ENCODE measurements at places on chromosomes 4 and X.

DNA sequence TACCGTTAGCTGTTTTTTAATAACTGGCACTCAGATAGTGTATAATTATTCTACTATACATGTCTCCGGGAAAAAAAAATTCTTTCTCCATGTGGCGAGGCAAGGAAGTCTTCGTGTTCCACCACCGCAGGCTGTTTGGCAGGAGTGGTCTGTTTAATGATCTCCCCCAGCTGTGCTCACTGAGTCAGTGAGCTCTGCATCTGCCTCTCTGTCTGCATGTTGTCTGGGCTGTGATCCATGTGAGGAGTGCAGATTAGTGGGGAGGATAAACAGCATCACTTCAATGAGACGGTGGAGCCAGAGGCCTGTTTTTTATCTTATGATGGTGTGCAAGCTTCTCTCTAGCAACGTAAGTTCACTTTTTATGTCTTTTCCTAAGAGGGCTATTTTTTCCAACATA lies 69.8 kb downstream of the RPS3A start:
- peak; percentile 70 for DNase-seq

- DNase-seq, result no peak
These were observed 1362.5 kb upstream of the PABPC4L start for GRCh38 chr4:135564090-135564489.

DNA sequence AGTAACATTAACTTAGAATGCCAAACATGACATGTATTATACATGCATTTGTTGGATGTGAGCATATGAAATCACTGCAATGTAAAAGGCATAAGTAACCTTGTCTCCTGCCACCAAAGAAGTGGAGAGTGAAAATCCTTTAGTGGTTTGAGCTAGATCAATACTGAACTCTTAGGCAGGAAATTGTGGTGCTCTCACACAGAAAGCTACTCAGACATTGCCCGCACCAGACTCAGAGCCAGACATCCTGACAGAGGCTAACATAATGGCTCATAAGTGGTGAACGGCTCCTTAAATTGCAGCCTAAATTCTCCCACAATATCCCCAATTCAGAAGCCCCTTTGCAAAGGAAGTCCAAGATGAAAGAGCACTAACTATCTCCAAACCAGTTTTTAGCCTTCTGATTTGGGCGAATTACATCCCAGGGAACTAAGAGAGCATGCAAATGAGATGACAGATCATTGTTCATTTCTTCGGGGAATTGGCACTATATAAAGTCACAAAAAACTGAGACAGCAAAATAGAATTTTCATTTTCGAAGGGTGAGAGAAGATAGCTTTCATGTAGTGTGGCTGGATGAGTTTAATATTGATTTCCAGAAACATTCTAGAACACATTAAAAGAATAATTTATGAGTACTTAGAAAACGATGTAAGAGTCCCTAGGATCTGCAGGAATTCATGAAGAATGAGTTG lies 233.6 kb upstream of the RPS6KA3 start:
- no peak for DNase-seq

- no peak for DNase-seq
These were observed 772 bp upstream of the PABPC4L start for GRCh38 chr4:134202166-134202956.

- DNase-seq, result no peak
These were observed 55.2 kb downstream of the GAB1 start for GRCh38 chr4:143391895-143392294.

- no peak for DNase-seq
These were observed 4.6 kb downstream of the PCDH19 start for GRCh38 chrX:100405424-100405823.

GRCh38 chr4:138663883-138664282 lies 351.7 kb upstream of the NOCT start:
- no peak for DNase-seq

GRCh38 chr4:154616731-154617130 lies 4.3 kb upstream of the FGG start:
- no peak for DNase-seq

- no peak for DNase-seq
These were observed 111.2 kb upstream of the PDE5A start for GRCh38 chr4:119739796-119740195.

- DNase-seq, result no peak
These were observed 89.3 kb upstream of the NEIL3 start for GRCh38 chr4:177220376-177220775.

DNA sequence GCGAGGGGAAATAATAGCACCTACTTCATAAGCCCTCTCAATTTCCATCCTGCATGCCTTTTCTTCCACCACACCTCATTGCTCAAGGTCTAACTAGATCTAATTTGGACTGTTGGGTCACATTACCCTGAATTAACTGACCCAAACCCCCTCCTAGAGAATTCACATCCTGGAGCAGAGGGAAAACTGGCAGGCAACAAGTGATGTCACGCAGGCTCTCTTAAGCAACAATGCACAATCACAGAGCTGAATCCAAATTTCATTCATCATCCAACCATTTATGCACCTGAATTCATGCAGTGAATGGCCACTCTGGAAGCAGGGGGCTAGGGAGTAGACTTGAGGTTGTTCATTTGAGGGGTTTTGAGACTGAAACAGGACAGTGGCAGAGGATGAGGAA lies 107.7 kb upstream of the HUWE1 start:
- no peak for DNase-seq

- no peak for DNase-seq
These were observed 7.6 kb downstream of the WFS1 start for GRCh38 chr4:6277139-6277802.

DNA sequence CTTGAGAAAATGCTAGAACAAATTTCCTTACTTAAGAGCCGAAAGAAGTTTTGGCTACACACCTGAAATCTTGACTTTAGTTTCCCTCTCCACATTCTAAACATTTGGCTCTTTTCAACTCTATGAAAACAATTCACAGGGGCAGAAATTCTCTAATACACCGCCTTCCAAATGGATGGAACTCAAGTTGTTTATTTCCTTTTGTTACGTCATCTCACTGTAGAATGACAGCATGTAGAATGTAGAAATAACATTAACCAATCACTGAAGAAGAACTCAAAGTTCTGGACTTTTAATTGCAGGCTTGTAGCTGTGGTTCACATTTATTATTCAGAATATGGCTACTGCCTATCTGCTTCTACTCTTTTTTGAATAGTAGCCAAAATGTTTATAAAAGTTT lies 1.9 kb downstream of the DMP1 start:
- DNase-seq, result no peak

GRCh38 chr4:114312338-114312737 lies 286.3 kb upstream of the UGT8 start:
- DNase-seq, result no peak

GRCh38 chr4:76581077-76581962 lies 146.3 kb downstream of the SHROOM3 start:
- DNase-seq, result no peak

GRCh38 chr4:7397206-7398103 lies 37.3 kb downstream of the PSAPL1 start:
- DNase-seq, result no peak

DNA sequence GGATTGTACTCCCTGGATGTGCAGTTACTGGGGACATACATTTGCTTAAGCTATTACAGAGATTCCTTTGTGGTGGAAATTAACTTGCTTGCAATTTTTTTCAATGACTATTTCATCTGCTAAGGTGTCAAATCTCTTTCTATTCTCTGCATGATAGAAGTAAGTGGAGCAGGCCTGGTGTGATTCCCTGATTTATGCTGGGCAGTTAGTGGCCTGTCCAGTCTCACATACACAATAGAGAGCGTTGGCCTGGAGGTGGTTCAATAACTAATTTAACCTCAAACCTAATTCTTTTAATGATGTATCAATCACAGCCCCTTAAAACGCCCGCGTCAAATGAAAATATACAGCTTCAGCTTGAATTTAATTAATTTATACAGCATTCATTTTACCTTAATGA lies 28.5 kb downstream of the VCX3A start:
- DNase-seq, result no peak

DNA sequence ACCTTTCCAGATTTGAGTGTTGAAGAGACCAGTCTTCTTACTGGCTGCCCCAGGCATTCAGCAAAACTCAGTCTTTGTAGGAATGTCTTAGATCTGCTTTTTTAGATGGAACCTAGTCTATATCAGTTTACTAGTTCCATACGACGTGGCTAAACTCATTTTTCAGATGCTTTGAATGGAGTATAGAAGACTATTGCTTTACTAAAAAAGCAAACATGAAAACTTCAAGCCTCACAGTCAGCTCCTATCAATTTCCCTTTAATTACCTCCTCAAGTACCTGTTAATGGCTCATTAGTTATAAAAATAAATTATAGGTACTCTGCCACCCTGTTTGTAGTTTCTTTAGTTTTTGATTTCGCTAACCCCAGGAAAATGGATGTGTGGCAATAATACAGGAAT lies 63.0 kb upstream of the STOX2 start:
- no peak for DNase-seq

DNA sequence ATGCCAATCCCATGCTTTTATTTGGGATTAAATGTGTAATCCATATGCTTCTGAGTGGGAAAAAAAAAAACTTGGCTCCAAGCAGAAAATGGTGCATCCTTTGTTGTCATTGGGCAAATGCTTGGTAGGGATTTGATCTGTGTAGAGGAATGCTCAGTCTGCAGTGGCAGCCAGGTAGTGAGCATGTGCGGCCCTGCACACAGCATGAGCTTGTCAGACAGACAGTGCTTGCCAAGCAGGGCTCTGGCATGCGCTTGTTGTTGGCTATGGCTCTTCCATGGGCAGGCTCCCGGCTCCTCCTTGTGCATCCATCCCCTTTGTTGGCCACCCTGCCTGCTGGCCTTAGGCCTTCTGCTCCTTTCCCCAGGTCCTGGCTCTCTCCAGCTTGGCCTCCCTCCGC lies 130.3 kb downstream of the GPR143 start:
- no peak for DNase-seq

DNA sequence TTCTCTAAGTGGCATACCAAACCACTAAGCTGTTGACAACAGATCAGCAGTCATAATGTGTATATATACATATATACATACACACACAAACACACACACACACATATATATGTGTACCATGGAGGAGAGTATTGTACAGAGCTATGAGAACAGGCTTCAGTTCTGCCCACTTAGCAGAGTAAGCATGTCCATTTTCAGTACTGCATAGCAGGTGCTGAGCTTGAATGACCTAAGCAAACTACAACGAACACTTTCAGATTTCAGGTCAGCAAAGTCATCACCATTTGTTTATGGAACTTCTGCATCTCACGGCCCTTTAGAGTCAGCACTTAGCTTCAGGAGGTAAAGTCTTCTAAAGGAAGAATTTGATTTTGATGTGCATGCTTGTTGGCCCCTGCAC lies 735.8 kb upstream of the ATOH1 start:
- no peak for DNase-seq

- DNase-seq, result no peak
These were observed 41.6 kb downstream of the MTM1 start for GRCh38 chrX:150610043-150610442.

- DNase-seq, result no peak
These were observed 84.6 kb upstream of the TNIP3 start for GRCh38 chr4:121248747-121249146.

DNA sequence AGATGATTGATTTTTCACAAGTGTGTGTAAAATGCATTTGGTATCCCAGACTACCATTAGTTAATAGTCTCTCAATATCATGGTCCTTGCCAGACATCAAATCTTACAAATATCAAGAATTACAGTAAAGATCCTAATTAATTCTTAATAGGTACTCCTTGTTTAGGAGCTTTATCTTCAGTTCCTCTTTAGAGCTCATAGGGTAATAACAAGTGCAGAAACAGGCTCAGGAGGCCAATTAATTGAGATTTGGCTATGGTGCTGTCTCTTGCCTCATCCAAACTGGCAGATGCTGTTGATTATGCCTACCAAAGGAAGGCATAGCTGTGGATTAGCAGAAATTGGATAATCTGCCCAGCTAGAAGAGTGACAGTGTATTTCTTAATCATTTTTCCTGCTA lies 6.9 kb downstream of the MTMR1 start:
- DNase-seq, result no peak

DNA sequence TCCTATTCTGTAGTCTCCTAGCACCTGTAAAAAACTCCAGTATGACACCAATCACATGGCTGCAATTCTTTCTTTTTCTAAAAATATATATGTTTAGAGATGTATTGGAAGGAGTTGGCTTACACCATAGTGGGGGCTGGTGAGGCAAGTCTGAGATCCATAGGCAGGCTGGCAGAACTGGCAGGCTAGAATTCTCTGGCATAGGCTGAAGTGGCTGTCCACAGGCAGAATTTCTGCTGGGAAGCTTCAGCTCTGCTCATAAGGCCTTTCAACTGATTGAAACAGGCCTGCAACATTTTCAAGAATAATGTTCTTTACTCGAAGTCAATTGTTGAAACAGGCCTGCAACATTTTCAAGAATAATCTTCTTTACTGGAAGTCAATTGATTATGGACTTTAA lies 37.0 kb downstream of the FGF2 start:
- no peak for DNase-seq

- no peak for DNase-seq
These were observed 31.0 kb downstream of the SLC10A6 start for GRCh38 chr4:86818211-86818610.

DNA sequence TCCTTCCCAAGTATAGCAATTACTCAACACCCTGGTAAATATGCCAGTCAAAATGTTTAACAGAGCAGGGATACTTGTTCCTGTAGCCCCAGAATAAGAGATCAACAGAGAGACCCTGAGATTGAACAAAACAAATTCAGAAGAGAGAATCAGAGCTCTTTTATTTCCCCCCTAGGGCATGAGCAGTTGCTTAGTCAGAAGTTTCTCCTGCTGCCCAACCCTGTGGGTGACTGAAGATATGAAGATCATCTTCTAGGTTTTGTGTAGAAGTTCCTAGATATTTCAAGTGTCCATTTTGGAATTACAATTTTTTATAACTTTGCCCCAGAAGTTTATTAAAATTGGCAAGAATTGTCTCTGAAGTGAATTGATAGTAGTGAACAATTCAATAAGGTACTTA lies 59.1 kb upstream of the RXFP1 start:
- no peak for DNase-seq

- no peak for DNase-seq
These were observed 1371.4 kb downstream of the ADGRL3 start for GRCh38 chr4:62571494-62571893.

- no peak for DNase-seq
These were observed 54.0 kb upstream of the PRDM8 start for GRCh38 chr4:80143307-80143679.

GRCh38 chr4:25654031-25654970 lies 1.4 kb upstream of the SLC34A2 start:
- no peak for DNase-seq

GRCh38 chrX:100379388-100379986 lies 30.6 kb downstream of the PCDH19 start:
- peak; percentile 24 for DNase-seq

DNA sequence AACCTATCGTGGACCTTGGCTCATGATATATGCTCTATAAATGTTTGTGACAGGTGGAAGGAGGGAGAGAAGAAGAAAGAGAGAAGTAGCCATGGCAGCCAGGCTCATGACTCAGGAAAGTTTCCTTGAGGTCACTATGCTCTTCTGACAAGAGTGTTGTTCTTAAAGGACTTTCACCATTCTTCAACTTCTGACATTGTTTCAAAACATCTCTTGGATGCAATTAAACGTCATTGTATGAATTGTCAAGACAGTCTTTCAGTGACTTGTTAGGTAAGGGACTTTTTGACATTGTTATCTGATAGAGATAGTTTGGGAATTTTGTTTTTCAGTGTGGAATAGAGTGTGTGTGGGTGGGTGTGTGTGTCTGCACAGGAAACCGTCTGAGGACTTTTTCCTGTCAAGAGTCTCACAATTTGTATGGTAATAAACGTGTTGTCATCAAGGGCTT lies 617.0 kb downstream of the MID1IP1 start:
- no peak for DNase-seq

- no peak for DNase-seq
These were observed 66.5 kb downstream of the MAMLD1 start for GRCh38 chrX:150429594-150429993.

- DNase-seq, result no peak
These were observed 226.0 kb upstream of the MAB21L2 start for GRCh38 chr4:150355858-150356455.

All from NCI-H2081 (cell line).